Ovary (tissue), 10 donors: ENCODE measurements at places on chromosomes 5 and 9. TPM values are rescaled to one million over a fixed set of nuclear protein-coding genes. Genes with fewer than 3 reads are reported as not detected.

The NDST1 gene
- total RNA-seq: 101 TPM

The TBC1D2 gene
- 5.4 TPM for total RNA-seq

The NAIP gene
- total RNA-seq: 15.2 TPM

GRCh38 chr9:72524820-72525540 is 3.6 kb downstream of the TMC1 start:
- DNase-seq: no peak

GRCh38 chr9:135159801-135160200 is 72.3 kb downstream of the OLFM1 start:
- DNase-seq: no peak

DNA sequence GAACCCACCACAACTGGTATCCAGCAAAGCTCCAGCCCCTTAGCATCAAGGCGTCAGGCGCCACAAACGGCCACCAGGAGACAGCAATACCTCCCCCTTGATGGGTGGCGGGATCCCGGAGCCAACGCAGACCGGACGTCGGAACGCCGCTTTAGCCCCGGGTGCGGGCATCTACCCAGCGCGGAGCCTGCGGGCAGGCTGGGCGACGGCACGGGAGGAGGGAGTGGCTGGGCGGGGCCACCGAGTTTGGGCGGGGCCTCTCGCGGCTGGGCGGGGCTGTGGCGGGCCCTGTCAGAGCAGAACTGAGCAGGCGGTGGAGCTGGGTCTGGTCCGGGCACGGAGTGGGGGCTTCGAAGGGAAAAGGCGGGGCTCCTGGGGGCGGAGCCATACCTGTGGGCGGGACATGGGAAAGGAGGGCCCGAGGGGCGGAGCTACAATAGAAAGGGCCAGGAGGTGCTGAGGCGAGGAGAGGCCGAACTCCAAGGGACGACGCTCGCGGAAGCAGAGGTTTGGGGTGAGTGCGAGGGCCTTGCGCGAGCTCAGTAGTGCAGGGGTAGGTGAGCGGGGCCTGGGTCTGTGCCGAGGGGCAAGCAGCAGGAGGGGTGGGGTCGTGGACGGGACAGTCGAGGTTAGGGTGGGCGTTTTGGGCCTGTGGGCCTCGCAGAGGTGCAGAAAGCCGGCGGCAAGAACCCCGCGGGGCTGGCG is 40.2 kb upstream of the GARNL3 start:
- peak; percentile 98 for DNase-seq

GRCh38 chr9:129712634-129713401 is 40.0 kb downstream of the PTGES start:
- no peak for DNase-seq

GRCh38 chr5:97752871-97753270 is 569.8 kb upstream of the RIOK2 start:
- no peak for DNase-seq
